Neural progenitor cell (in vitro differentiated cells): ENCODE measurements at places on chromosomes 2 and 18.

DNA sequence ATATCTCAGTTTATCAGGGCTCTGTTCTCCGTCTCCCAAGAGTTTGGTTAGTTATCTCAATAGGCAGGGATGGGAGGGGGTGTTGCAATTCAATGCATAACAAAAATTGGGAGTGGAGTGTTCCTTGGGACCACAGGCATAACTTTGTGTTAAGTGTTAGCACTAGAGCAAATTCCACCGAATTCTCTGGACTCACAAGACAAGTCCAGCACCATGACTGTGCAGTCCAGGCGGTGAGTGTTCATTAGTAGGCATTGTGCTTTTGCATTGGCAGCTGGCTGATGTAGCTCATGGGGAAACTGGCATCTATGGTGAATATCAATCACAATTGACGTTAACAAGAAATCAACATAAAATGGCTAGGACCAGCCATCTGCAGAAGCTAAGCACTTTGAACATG, 79.0 kb upstream of the CABLES1 start:
- no peak for DNase-seq

DNA sequence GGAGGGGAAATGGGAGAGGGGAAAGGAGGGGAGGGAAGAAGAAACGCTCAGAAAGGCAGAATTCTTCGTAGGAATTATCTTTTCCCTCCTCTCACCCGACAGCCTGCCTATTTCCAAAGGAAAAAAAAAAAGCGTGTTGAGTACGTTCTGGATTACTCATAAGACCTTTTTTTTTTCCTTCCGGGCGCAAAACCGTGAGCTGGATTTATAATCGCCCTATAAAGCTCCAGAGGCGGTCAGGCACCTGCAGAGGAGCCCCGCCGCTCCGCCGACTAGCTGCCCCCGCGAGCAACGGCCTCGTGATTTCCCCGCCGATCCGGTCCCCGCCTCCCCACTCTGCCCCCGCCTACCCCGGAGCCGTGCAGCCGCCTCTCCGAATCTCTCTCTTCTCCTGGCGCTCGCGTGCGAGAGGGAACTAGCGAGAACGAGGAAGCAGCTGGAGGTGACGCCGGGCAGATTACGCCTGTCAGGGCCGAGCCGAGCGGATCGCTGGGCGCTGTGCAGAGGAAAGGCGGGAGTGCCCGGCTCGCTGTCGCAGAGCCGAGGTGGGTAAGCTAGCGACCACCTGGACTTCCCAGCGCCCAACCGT, at the start of gene GAD1:
Gene GAD1 (plus strand): TSS at position 384 of the 589 bp plus-strand sequence. CDS start 1,705 bp downstream, outside the sequence.
- peak; percentile 82 for DNase-seq

DNA sequence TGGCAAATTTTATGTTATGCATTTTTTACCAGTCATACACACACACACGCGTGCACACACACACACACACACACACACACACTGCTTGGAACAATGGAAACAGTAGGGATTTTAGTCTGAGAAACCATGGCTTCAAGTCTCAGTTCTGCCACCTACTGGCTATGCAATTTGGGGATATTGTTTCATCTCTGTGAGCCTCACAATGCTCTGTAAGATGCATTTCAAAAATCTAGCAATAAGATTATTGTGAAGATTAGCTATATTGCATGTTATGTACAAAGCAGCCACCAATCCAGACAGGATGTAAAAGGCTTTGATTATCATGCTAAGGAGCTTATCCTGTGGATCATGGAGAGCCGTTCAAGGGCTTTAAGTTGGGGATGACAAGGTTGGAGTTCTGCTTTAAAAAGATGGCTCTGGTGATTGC, 401.4 kb downstream of the NBAS start:
- peak; percentile 54 for DNase-seq

- DNase-seq, result no peak
These were observed 44.3 kb downstream of the FEZ2 start for GRCh38 chr2:36553683-36554082.

DNA sequence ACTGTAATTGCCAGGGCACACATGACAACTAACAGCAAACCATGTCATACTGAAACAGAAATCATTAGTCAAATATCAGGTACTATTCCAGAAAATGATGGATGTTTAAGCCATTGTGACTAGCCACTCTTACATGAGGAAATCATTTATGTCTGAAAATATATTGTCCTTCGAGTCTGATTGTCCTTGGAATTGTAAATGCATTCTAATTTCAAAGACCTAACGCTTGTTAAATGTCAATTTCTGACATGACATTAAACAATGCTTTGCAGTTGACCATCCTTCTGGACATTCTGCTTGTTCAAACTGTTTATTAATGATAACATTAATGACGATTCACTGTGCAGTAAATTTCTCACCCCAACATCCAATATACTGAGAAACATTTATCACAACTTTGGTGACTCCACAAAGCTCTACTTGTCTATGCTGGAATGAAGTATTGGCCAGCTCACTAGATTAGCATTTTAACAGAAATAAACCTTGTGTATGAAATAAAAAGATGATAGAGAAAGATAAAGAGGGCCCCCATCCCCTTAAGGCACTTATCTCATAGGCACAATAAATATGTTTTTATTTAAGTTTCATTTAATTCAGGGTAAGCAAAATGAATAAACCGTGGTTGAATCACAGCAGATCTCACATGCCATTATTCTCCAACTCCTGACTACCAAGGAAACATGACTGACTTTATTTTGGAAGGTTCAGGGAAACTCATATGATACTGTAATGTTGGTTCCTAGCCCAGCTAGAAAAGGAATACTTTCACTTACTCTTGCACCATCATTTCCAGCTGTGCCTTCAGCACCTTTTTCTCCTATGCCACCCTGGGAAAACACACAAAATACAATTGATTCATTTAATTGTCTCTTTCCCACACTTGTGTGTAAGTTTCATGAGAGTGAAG, 82.3 kb downstream of the COL3A1 start:
- DNase-seq, result no peak

DNA sequence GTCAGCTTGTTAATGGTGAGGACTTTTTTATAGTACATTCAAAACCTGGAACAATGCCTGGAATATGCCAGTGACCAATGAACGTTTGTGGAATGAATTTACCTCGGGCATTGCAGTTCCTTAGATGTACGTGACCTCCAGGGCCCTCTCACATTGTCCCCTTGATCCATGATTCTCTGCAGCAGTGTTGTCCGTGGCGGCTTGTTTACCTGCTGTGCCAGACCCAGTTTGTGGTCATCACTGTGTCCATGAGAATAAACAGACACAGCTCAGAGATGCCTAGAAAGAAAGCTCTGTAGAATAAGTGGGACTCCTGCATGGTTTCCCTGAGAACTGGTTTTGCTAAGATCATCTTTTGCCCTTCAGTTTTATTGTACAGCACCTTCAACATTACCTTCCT, 1132.2 kb downstream of the DPP10 start:
- DNase-seq, result no peak

GRCh38 chr2:187264612-187265011, 183.4 kb downstream of the CALCRL start:
- no peak for DNase-seq

DNA sequence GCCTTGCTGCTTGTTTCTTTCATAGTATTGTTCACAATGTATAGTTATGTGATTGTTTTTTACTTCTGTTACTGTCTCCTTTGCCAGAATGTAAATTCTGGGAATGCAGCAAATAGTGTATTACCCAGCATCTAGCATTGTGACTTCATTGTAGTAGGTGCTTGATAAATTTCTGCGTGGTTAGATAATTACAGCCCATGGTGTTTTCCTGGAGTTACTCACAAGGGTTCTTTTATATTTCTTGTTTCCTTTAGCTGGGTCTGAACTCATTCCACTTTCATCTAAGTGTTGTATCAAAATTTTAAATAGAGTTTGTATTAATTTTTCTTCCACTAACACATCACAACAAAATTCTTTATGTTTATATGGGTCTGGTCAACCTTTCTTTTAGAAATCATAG, 132.6 kb downstream of the MAP4K4 start:
- no peak for DNase-seq

DNA sequence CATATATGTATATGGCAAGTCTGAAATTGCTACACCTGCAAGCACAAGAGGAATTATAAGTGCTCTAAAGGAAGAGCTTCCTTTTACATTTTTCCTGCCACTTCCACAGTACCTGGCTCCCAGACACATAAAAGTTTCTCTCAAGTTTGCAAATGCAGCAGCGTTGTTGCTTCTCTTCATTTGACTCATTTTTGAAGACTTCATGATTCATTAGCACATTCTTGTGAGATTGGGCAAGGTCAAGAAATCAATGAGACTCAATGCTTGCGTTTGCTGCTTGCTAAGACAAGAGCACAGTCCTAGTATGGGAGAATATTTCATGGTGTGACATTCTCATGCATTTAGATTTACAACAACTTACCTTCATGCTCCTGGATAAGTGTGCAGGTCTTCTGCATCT, 42.6 kb upstream of the PDCL3 start:
- no peak for DNase-seq

DNA sequence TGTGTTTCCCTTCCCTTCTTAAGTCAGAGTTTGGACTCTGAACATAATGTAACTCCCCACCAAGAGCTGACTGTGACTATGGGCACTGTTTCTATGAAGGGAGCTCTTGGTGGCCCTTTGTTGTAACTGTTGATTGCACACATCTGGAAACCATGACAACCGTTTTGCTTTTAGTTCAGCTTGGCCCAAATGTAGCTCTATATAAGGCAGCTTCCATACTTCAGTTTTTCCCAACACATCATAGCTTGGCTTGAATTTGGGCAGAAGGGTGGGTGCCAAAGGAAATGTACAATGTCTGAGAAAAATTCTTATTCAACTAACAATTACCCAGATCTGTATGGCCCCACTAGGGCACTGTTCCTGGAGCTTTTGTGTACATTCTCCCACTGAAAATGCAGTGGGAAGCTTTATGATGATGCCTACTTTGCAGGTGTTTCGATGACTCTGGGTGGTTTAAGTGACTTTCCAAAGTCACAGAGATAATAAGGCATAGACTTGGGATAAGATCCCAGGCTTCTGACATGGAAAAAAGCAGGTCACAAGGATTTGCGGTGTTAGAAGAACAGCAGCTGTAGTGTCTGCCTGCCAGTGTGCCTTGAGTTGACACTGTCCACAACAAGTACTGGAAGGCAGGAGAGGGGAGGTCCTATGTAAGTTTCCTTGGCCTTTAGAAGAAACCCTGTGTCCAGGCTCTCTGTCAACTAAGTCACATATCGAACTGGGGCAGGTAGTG, 2.4 kb upstream of the CETN1 start:
- no peak for DNase-seq

GRCh38 chr18:9806905-9807304, 78.9 kb upstream of the TXNDC2 start:
- no peak for DNase-seq

- DNase-seq, result no peak
These were observed 120.5 kb downstream of the ZFP36L2 start for GRCh38 chr2:43105586-43106558.

- no peak for DNase-seq
These were observed 374.3 kb downstream of the SOCS6 start for GRCh38 chr18:70663141-70663540.

- DNase-seq, result no peak
These were observed 304.3 kb downstream of the CELF4 start for GRCh38 chr18:37261246-37261840.
